ENCODE measurements at places on chromosomes 6 and 20.

GRCh38 chr6:81864124-81864523 lies 111.6 kb upstream of the TENT5A start:
- DNase-seq, result no peak

- no peak for DNase-seq
Measured at GRCh38 chr6:113978084-113978675, 7.2 kb upstream of the HDAC2 start.

DNA sequence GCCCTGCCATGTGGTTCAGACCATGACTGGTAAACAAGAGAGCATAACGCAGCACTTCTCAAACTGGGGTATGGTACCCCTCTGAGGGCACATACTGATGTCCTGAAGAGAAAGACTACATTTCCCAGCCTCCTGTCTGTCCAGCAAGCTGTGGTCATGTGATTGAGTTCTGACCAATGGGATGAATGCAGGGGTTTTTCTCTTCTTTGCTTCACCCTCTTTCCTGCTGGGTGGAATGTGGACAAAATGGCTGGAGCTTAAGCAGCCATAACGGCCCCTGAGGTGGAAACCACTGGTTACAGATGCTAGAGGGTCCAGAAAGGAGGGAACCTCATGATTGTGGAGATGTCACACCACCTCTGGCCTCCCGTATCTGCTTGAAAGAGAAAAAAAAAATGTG lies 19.4 kb upstream of the KCNB1 start:
- peak; percentile 29 for DNase-seq

DNA sequence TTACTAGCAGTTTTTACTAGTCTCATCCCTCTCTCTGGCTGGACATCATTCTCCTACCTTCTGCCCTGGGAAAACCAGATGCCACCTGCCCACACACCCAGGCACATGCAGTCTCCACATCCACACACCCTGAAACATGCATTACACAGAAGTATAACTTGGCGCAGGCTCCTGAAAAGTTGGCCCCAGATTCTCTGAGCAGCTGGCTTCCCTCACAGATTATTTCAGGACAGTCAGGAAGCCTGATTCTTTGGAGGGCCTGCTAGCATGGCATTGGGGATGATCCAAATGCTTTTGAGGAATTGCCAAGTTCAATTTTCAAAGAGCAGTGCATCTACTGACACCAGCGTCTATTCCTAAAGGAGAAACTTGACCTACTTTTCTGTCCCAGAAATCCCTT lies 27.8 kb upstream of the KIF16B start:
- no peak for DNase-seq

GRCh38 chr6:52620906-52621190 lies 44.0 kb upstream of the TRAM2 start:
- no peak for DNase-seq

GRCh38 chr6:138586638-138587037 lies 87.3 kb upstream of the NHSL1 start:
- no peak for DNase-seq

DNA sequence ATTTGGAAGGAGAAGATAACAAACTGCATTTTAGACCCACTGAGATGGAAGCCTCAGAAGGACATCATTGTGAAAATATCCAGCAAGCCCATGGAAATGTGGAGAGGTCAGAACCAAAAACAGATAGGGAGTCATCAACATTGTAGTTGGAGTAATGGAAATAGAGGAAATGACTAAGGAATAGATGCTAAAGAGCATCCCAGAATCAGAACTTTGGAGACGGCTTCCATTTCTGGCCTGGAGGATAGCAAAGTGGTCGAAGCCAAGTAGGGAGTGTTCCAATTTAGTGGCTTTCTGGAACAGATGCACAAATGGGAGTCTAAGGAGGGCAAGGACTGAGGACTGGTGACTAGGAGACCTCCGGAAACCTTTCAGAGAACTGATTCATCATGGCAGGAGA lies 3.6 kb downstream of the BEND6 start:
- no peak for DNase-seq

DNA sequence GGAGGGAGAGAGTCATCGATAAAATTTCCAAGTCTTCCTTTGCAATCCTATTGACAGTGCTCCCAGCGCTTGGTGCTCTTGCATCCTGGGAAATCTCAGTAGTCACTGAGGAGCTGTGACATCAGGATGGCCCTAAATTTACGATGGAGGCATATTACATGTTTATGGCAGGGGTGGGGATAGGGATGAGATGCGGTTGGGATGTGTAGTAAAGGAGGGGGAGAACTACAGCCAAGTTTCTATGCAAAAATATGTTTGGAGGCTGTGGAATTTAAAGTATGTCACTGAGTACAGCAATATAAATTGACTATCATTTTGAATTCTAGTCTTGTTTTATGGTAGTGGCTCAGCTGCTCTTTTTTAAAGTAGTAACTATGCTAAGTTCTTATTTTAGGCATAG lies 544.9 kb downstream of the PKHD1 start:
- peak; percentile 15 for DNase-seq

DNA sequence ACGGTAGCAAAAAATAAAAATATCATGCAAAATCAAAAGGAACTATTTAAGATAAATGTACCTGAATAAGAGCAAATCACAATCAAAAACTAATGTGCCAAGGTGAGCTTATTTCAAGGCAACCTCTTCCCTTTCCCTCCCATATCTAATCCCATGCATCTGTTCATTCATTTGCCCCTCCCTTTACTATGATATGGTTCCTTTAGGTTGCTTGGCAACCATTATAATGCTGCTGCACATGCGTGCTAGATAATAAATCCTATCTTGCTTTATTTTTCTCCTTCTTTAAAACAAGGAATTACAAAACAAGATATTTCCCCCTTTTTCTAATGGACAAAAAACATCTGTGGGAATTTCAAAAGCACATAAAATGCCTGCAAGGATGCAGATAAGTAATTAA lies 318.2 kb upstream of the POU3F2 start:
- DNase-seq, result no peak

GRCh38 chr6:141829566-141830360 lies 303.0 kb upstream of the GJE1 start:
- no peak for DNase-seq

DNA sequence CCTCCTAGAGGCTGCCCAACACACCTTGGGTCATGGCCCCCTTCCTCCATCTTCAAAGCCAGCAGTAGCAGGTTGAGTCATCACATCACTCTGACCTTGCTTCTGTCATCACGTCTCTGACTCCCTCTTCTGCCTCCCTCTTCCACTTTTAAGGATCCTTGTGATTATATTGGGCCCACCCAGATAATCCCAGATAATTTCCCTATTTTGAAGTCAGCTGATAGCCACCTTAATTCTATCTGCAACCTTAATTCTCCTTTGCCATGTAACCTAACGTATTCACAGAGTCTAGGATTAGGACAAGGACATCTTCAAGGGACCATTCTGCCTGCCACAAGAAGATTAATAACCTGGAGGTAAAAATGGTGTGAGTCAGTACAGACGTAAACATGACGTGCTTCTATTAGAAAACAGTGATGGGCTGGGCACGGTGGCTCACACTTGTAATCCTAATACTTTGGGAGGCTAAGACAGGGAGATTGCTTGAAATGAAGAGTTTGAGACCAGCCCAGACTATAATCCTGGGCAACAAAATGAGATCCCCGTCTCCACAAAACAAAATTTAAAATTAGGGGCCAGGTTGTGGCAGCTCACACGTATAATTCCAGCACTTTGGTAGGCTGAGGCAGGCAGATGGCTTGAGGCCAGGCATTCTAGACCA lies 3.3 kb downstream of the ZSWIM3 start:
- DNase-seq, result no peak

GRCh38 chr20:43755390-43755789 lies 28.6 kb upstream of the GTSF1L start:
- DNase-seq, result peak; percentile 67

GRCh38 chr6:108951351-108951953 lies 103.2 kb downstream of the ARMC2 start:
- no peak for DNase-seq
